ENCODE measurements at places on chromosomes 16 and 17.

DNA sequence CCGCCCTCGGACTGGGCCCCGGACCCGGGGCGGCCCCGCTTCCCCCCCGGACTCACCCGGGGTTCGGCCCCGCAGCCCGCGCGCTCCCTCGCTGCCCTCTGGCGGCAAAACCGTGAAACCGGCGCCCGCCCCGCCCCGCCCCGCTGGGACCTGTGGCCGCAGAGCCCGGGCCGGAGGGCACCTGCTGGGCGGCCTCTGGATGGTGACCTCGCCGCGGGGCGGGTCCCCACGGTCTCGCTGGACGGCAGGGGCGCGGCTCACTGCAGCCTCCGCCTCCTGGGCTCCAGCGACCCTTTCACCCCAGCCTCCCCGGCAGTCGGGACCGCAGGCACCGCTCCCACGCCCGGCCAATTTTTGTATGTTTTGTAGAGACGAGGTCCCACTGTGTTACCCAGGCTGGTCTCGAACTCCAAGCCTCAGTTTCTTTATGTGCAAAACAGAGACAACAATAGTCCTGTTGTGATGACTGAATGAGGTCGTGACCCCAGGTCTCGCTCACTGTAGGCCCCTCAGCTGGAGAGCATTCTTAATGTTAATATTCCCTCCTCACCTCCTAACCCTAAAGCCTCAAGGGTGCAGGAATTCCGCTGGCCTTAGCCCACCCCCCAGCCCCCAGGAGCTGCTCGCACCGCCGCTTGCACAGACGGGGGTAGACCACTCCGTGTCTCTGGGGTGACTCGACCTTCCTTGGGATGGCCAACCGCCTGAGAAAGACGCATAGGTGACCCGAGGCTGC lies 33.7 kb upstream of the RPH3AL start:
- DNase-seq, result peak; percentile 69

- DNase-seq, result peak; percentile 58
Measured at GRCh38 chr17:66727634-66728570, 107.0 kb upstream of the CACNG5 start.

- no peak for DNase-seq
Measured at GRCh38 chr16:60073376-60073775, 1339.3 kb upstream of the GOT2 start.

GRCh38 chr16:24174957-24175356 lies 81.2 kb upstream of the CACNG3 start:
- no peak for DNase-seq

DNA sequence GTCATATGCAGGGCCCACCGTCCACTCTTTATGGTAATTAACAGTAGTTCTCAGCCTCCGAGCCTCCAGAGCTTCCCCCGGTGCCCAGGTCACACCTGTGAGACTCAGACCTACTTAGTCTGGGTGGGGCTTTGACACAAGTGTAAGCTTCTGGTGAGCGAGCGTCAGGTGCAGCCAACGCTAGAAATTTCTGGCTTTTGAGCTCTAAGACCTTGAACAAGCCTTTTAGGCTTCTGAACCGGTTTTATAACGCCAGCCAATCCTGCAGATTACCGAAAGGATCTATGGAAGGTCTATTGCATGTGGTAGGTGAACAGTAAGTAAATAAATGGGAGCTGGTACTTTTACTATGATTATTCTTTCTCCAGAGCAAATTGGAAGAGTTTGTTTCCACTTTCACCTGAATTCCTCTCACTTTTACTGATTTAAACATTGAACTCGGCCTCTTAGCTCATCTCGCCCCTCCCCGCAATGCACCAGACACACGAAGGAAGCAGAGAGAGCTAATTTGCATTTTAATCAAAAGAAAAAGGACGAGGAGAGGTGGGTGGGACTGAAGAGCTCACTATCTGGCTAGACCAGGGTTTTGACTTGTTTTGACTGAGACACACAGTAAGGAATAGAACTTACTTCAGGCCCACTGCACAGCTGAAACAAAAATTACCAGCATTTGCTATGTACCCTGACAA lies 47.1 kb downstream of the ABAT start:
- no peak for DNase-seq

GRCh38 chr16:69408475-69408874 lies 15.9 kb upstream of the CYB5B start:
- no peak for DNase-seq

- no peak for DNase-seq
Measured at GRCh38 chr16:1443980-1444729, at the start of gene CCDC154. CCDC154 (minus strand) TSS chr16:1444556; CDS start chr16:1444322, 234 bp downstream.

DNA sequence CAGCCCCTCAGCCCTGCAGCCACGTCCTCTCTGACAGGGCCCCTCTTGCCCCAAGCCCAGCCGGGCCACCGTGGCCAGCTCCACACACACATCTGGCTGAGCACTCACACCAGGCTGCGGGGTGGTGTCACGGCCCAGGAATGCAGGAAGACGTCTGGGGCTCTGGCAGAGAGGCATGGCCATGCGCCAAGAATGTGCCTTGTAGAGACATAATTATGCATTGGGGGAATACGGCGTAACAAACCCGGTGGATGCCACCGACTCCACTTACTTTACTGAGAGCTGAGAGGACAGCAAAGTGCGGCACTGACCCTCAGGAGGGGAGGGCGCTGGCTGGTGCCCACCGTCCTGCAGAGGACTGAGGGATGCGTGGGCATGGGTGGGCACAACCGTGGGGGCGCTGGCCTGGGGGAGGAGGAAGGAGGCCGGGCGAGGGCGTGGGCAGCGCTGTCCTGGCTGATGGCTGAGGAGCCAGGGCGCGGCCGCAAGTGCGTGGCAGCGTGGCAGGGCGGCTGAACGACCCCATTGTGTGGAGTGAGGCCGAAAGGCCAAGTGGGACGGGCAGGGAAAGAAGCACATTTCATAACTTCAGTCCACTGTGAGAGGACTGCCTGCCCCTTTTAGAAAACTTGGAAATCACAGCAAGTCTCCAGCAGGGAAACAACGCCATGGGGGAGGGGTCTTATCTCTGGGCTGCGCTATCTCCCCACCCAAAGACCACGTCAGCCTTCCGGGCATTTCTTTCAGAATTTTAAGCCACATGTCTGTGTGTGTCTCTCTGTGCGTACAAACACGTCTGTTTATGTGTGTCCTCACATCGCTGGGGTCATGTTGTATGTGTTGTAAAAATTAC lies 30.6 kb downstream of the METRNL start:
- peak; percentile 96 for DNase-seq

- DNase-seq, result no peak
Measured at GRCh38 chr16:63945806-63946205, 1176.1 kb downstream of the CDH11 start.

DNA sequence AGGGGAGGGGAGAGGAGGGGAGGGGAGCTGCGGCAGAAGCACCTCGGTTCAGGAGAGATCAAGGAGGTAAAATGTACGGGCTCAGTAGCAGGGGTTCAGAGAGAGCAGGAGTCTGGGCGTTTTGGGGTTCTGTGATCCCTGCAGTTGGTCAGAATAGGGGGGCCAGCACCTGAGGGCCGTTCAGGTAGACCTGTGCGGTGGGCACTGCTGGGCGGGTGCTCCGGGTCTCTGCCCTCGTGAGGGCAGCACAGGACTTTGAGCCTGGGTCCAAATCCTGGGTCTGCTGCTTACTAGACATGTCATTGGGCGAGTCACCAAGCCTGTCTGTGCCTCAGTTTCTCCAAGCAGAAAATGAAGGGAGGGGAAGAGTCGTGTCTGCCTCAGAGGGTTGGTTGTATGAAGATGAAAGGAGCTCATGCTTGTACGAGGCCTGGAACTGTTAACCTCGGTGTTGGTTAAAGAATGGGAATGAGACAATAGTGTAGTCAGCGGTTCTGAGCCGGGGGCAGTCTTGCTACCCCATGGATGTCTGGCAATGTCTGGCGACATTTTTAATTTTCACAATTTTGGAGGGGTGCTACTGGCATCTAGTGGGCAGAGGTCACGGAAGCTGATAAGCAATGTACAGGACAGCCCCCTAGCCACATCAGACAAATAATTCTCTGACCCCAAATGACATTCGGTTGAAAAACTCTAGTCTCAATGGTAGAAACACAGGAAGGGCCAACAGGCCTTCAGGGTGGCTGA lies 35.4 kb downstream of the OR1D5 start:
- DNase-seq, result no peak

DNA sequence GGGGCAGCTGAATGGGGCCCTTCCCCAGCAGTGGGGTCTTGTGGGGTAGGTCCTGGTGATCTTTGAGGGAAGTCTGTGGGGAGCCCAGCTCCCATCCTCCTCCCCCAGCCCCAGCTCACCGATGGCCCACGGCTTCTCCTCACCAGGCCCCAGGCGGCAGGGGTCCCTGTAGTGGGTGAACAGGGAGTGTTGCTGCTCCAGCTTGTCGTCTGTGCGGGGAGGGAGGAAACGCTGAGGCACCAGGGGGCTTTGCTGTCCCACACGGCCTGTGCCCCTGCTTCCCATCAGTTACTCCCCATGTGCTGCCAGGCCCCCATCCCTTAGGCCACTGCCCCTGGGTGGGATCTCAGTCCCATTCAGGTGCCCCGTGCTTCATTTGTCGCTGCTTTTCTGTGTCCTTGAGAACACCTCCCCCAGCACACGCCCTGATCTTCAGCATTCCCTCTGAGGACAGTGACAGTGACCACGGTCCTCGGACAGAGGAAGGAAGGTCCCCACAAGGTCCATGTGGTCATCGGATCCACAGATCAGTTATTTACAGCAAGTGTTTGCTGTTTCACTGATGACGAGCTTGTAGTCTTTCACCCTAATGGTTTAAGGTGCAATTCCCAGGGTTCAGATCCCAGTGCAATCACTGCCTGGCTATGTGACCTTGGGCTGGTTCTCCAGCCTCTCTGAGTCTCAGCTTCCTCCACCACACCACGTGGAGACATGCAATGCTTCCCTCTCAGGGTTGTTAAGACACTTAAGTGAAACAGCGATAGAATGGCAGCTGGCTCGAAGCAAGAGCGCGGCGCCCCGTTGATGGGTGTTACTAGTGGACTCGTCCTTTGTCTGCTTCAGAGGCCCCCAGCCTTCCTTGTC lies 53.1 kb downstream of the PRMT7 start:
- DNase-seq, result no peak

DNA sequence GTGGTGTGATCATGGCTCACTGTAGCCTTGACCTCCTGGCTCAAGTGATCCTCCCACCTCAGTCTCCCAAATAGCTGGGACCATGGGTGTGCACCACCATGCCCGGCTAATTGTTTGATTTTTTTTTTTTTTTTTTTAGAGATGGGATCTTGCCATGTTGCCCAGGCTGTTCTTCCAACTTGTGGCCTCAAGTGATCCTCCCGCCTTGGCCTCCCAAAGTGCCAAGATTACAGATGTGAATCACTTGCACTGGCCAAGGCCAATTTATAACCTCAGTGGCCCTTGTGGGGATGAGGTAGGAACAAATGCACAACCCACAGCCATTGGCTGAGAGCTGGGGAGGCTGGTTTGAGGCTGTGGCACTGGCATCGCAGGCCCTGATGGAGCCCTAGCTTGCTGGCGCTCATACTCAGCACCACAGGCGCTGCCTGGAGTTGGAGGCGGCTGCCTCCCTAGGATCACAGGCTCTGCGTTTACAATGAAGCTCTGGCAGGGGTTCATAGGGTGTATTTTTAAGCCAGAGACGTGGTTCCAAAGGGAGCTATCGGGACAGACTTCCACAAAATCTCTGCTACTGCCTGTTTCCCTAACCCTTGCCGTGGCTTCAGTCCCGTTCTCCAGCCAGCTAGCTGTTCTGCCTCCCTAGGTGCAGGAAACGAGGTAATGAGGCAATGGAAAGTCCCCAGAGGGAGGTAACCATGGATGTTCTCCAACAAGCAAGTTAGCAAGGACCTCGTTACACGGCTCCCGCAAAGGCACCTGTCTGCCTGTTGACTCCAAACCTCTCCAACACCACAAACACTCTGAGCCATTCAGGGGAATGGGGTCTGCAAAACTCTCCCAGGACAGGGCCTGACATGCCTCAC lies 2.9 kb downstream of the ABCA3 start:
- peak; percentile 59 for DNase-seq

DNA sequence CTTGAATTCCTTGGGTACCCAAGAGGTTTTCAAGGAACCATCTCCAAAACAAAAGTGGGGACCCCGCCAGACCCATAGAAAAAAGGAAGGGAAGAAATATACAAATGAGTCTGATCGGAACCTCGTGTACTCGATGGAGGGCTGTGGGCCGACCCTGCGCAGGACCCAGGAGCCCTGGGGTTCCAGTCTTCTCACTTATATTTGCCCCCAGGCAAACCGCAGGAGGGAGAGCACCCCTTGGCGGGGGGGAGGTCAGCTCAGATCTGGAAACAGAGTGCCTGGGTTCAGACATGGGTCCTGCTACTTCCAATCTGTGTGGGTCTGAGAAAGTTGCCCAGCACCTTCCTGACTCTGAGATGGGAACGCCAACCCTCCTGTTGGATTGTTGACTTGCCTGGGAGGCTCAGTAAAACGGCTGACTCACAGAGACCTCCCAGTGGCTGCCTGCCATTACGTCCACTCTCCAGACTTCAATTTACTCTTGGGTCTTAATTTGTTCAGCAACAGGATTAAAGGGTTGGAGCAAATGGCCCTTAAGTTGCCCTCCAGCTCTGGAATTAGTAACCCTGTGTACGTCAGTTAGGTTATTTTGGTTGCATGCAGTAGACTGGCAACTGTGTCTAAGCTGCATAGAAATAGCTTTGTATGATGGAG lies 24.9 kb upstream of the CACNG4 start:
- DNase-seq, result no peak

GRCh38 chr17:66451188-66452149 lies 149.1 kb downstream of the PRKCA start:
- DNase-seq, result peak; percentile 18

DNA sequence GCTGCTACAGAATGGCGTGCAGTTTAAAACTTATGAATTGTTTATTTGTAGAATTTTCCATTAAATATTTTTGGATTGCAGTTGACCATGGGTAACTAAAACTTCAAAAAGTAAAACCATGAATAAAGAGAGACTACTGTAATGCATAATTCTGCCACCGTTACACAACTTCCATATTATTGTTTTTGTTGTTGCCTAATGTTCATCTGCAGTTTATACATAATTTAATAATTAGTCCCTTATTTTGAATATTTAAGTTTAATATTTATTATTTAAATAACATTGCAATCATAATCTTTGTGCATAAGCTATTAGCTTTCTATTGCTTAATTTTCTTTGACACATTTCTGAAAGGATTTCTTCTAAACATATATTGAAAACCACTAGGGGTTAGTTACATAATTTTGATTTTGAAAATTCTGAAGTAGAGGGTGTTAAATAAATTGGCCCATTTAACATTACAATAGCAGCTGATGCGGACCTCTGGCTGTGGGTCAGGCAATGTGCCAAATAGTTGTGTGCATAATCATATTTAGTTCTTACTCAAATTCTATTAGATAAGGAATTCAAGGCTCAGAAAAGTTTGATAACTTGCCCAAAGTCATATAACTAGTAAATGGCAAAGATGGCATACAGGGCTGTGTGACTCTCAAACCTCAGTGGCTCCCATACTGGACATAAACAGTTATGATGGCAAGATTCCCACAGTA lies 31.1 kb downstream of the PPM1E start:
- DNase-seq, result peak; percentile 51

Measured in kidney tubule cell (primary cell).